ENCODE measurements at places on chromosomes 5 and 9.

DNA sequence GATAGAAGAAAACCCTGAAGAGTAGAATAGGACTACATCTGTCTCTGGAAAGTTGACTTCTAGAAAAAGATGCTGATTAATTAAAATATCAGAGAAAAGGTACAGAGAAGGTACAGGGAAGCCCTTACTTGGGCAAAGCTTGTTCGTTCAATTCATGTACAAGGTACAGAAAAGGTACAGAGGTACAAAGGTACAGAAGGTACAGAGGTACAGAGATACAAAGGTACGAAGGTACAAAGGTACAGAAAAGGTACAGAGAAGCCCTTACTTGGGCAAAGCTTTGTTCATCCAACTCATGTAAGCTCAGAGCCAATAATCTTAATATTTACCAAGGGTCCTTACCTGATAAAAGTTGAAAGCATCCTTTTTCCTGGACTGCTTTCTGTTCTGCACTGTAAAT, 182.3 kb downstream of the PCSK1 start:
- DNase-seq = no peak

DNA sequence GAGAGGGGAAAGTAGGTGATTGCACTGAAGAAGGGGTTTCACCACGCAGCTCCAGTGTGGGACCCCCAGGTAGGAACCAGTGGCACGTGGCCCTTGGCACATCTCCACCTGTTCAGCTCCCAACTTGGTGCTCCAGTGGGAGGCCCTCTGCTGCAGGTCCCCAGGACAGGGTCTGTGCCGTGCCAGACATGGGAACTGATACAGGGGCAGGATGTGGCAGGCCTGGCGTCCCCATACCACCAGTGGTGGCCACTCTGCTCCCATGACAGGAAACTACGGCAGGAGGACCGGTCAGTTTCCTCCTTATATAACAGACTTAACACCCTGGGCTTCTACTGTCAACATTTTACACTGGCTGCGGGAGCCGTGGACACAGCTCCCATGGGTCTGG, 67.3 kb downstream of the PSMB7 start:
- no peak for DNase-seq

GRCh38 chr9:111965566-111966019, 69.0 kb downstream of the UGCG start:
- no peak for DNase-seq

GRCh38 chr5:13814301-13814700, 130.2 kb downstream of the DNAH5 start:
- DNase-seq = no peak

GRCh38 chr5:78779262-78779661, 130.7 kb upstream of the LHFPL2 start:
- no peak for DNase-seq

GRCh38 chr5:39432696-39433530, 8.1 kb upstream of the DAB2 start:
- DNase-seq = no peak

DNA sequence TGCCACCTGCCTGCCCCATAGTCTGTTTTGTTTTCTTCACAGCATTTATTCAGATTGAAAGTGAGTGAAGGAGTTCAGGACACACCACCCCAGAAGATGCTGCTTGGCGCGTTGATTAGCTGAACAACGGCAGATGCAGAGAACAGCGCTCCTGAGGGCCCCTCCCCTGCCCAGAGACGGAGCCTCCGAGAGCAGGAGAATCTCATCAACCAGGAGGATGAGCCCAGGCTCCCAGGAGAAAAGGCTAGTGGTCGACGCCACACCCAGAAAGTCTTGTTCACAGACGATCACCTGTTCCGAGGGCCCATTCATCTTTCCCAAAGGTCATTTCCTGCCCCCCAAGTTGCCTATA, 180.4 kb upstream of the PPP1R26 start:
- DNase-seq = no peak

DNA sequence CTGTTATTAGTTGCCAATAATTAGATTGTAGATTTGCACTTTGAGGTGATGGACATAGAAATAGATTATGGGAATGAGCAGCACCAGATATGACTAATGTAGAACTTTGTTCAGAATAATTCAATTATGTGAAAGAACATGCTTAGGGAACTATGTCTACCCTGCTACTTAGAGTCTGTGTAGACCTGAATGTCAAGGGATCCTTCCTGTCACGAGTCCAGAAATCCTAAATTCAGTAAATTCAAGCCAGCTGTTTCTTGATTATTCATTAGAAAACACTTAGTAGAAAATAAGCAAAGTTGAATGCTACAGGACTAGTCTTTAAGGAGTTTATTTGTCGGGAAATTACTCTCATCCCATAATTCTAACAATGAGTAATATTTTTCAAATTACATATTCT, 887.3 kb upstream of the SEMA6A start:
- no peak for DNase-seq

- DNase-seq = no peak
These were observed 221.3 kb upstream of the FTMT start for GRCh38 chr5:121630402-121630801.

DNA sequence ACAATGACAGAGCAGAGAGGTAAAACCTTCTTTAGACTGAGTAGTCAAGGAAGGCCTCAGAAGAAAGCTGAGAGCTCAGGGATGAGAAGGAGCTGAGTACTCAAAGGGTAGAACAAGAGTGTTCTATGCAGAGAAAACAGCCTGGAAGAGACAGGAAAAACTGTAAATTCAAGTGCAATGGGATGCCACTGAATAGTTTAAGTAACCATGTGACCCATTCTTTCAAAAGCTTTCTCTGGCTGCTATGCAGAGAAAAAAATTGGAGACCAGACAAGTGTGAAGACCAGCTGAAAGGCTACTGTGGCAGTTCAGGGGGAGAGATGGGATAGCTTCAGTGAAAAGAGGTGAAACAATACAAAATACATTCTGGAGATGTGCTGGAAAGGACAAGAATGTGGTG, 61.3 kb upstream of the RNF38 start:
- no peak for DNase-seq

- no peak for DNase-seq
These were observed 35.6 kb upstream of the SMU1 start for GRCh38 chr9:33112094-33112493.

GRCh38 chr9:98806394-98807035, 955 bp upstream of the GALNT12 start:
- DNase-seq = no peak

DNA sequence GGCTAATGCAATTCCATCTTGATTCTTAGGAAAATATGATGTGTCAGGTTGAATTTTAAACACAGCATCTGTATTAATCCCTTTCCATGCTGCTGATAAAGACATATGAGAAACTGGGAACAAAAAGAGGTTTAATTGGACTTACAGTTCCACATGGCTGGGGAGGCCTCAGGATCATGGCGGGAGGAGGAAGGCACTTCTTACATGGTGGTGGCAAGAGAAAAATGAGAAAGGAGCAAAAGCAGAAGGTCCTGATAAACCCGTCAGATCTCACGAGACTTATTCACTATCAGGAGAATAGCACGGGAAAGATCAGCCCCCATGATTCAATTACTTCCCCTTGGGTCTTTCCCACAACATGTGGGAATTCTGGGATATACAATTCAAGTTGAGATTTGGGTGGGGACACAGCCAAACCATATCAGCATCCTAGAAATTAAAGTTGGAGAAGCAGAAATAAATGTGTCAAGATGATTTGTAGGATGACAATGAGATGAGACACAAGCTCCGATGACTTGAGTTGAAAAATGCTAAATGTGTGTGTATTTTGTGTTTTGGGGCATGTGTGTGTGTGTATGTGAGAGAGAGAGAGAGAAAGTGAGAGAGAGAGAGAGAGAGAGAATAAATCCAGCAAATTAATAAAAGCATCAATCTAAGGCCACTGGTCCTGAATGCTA, 48.5 kb upstream of the ANKRD55 start:
- DNase-seq = no peak

GRCh38 chr5:134595458-134595838, 37.2 kb downstream of the SAR1B start:
- DNase-seq = no peak

DNA sequence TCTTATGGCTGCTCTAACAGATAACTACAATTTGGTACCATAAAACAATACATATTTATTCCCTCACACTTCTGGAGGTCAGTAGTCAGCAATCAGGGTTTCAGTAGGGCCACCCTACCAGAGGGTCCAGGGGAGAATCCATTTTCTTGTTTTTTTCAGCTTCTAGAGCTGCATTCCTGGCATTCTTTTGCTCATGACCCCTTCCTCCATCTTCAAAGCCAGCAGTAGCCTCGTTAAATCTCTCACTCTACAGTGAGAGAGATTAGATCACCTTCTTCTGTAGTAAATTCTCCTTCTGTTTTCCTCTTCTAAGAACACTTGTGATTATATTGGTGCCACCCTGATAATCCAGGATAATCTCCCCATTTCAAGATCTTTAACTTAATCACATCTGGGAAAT, 187.4 kb downstream of the RFK start:
- no peak for DNase-seq

GRCh38 chr9:118414676-118415075, 710.5 kb downstream of the TLR4 start:
- DNase-seq = no peak

- no peak for DNase-seq
These were observed 129.7 kb upstream of the DHFR start for GRCh38 chr5:80784451-80784850.

DNA sequence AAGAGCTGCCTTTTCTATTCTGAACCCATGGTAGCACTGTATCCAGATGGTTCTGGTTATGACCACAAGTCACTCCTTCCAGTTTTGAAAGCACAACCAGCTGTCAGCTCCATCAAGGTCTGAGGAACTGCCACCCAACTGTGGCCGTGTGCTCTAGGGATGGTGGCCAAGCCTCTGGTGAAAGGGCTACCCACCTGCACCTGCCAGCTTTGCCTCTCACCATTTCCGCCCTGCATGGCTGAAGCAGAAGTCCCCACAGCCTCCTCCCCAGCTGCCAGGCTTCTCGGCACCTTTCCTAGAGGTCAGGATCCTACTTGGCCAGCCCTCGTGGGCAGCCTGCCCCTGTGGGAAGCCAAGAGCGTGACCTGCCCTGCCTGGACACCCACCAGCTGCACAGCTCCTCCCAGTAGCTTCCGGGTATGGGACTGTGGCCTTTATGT, 16.8 kb downstream of the SEMA5A start:
- DNase-seq = no peak

- no peak for DNase-seq
These were observed 54.6 kb downstream of the ZNF354C start for GRCh38 chr5:179114756-179115155.

DNA sequence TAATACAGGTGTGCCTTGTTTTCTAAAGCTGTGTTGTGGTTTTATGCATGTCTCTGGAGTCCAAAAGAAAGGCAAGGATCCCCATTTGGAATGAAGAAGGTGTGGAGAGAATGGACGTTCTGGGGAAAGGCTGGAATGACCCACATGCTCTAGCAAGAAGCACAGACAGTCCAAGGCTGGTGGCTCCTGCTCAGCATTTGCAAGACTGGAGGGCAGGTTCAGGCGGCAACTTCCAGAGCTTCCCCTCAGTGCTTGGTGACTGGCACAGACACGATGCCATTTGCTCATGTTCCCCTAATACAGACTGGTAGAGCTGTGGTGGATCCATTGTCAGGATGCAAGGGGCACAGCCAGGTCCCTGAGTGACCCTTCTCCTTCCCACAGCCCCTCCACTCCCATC, 8.2 kb downstream of the SLC22A4 start:
- no peak for DNase-seq

GRCh38 chr5:149831492-149831891, 101.4 kb downstream of the PPARGC1B start:
- DNase-seq = peak; percentile 65

DNA sequence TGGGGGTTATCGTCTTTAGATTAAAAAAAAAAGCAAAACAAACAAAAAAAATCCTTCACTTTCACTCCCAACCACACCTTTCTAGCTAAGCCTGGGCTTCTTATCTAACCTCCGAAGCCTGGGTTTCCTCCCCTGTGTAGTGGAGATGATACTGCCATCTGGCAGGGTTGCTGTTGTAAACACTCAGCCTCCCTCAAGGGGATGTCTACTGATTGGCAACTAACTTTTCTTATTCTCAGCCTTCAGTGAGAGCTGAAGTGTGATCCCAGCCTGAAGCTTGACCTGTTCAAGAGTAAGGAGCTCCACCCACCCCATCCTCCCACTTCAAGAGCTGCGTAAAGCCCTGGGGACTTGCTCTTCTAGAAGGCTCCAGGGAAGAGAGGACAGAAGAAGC, 21.5 kb upstream of the WWC1 start:
- DNase-seq = no peak

DNA sequence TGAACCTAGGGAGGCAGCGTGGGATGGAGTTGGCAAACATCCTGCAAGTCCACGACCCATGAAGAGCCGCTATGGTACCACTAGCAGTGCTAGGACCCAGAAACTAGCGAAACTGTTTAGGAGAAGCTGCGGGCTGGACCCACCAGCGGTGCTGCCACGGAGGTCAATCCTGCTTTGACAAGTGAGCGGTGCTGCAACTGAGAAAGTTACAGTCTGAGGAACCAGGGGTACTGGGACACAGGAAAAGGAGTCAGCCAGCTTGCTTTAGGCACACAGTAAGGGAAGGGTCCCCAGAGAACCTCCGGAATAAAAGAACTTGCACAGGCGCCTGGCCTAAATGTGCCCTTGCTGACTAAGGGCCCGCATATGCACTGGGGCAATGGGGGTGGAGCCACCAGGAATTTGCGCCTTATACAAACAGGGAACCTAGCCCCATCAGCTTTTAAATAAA, 23.6 kb upstream of the ANXA2R start:
- DNase-seq = no peak

GRCh38 chr5:153623751-153624450, 133.4 kb downstream of the GRIA1 start:
- DNase-seq = no peak

GRCh38 chr5:16529306-16529705, 63.7 kb upstream of the ZNF622 start:
- no peak for DNase-seq

GRCh38 chr5:58849921-58850667, 267.2 kb downstream of the RAB3C start:
- DNase-seq = no peak

DNA sequence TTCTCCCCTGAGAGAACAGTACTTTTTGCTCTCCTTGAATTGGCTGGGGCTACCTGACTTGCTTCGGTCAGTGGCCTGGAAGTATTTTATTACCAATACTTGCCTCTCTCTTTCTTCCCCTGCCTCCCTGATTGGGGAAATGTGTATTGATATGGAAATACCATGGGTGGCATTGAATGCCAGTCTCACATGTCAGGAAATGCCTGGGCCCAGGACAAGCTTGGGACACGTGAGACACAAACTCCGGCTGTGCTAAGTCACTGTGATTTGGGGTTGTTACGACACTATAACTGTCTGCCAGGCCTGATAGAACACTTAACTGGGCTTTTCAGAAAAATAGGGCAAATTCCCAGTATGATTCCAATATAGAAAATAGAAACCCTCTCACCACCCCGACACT, 238.3 kb downstream of the GADD45G start:
- no peak for DNase-seq

DNA sequence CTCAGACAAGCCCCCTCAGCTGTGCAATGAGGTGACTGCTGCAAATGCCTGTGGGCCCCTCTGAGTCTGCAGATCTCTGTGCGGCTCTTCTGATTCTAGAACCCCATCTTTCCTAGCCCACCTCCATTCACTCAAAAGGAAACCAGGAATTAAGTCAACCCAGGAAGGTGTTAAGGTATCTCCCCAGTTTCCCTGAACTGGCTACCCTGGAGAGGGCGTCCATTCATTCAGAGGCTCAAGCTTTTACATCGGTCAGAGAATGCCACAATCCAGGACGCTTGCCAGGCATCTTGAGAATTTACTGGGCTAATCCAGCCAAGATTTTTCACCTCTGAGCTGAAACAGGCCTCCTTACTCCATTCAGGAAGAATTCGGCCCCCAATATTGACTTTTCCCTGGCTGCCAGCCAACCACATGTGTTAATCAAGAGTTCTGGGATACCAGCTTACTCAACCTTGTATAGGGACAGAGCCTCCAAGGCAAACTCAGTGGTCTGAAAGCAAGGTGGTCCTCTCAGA, 889 bp upstream of the ADAMTS12 start:
- no peak for DNase-seq
